Effector memory CD4-positive, alpha-beta T cell (primary cell): ENCODE measurements at places on chromosomes 11 and 22.

DNA sequence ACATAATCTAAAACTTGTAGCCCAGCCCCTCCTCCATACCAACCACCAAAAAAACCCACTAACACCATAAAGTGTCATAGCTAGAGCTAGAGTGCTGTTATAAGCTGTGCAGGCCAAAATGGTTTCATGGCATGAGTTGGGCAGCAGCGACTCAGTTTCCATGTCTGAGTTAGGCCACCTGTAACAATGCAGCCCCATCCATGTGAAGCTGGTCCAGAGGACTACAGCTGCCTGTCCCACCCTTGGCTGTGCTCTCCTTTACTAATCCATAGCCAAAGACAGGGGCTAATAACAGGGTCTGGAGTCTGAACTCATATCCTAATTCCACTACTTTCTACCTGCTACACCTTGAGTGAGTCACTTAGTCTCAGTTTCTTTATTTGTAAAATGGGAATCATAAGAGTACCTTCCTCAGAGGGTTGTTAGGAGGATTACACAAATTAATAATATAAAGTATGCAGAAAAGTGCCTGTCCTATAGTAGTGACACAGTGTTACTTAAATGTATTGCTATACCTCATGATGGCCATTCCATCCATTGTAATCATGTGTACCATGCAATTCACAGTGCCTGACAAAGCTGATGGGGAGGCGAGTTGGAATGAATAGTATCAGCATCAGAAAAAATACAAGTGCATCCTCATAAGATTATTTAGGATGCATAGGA lies 20.6 kb downstream of the KCNQ1OT1 start:
- no peak for DNase-seq
- no peaks in the 10 kb centered on the region for H3K4me1 ChIP-seq
- H3K27me3 ChIP-seq, result no peaks in the 10 kb centered on the region
- H3K36me3 ChIP-seq, result no peaks in the 10 kb centered on the region
- H3K4me3 ChIP-seq, result no peak overlapping the region

DNA sequence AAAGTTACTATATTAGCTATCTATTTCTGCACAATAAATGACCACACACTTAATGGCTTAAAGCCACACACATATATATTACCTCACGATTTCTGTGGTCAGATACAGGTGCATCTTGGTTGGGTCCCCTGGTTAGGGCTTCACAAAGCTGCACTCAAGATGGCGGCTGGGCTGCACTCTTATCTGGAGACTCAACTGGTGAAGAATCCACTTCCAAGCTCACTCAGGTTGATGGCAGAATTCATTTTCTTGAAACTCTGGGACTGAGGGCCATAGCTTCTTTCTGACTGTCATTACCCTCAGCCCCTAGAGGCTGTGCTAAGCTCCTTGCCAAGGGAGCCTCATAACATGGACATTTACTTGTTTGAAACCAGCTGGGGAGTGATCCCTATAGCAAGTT lies 5.1 kb upstream of the MS4A10 start:
- no peaks in the 10 kb centered on the region for H3K27me3 ChIP-seq
- no peak for DNase-seq
- H3K27ac ChIP-seq, result no peak overlapping the region

GRCh38 chr11:121485216-121485615 lies 32.4 kb upstream of the SORL1-AS1 start:
- peaks cover 53% of the 10 kb centered on the region for H3K36me3 ChIP-seq
- H3K27me3 ChIP-seq, result no peaks in the 10 kb centered on the region
- no peak overlapping the region for H3K4me3 ChIP-seq
- no peak overlapping the region for H3K27ac ChIP-seq
- no peak for DNase-seq
- H3K4me1 ChIP-seq, result peaks cover 29% of the 10 kb centered on the region

GRCh38 chr11:16982256-16982671 lies 31.9 kb downstream of the PLEKHA7 start:
- peaks cover 7% of the 10 kb centered on the region for H3K4me1 ChIP-seq
- DNase-seq, result no peak
- H3K27ac ChIP-seq, result no peak overlapping the region
- no peak overlapping the region for H3K4me3 ChIP-seq
- H3K36me3 ChIP-seq, result no peaks in the 10 kb centered on the region

- no peaks in the 10 kb centered on the region for H3K36me3 ChIP-seq
- H3K4me3 ChIP-seq, result no peak overlapping the region
- H3K27ac ChIP-seq, result no peak overlapping the region
- H3K4me1 ChIP-seq, result no peaks in the 10 kb centered on the region
- no peaks in the 10 kb centered on the region for H3K27me3 ChIP-seq
Observed at GRCh38 chr11:132496341-132496740, 1036.0 kb downstream of the OPCML start.

DNA sequence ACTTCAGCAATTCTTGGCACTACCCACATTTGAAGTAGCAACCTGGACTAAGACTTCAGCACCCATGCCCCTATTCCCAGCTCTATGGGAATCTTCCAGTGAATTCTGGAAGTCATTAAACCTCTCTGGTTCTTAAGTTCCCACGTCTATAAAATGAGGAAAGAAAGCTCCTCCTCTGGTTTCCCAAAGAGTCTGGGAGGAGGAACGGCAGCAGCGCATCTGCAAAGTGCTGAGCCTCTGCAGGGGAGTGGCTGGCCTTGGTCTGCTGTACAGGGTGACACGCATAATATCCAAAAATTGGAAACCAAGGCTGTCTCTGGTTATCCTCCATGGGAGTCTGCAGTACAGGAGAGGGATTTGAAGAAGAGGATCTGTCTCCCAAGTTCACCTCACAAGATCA lies 73.6 kb upstream of the TP53I11 start:
- no peaks in the 10 kb centered on the region for H3K27me3 ChIP-seq
- no peaks in the 10 kb centered on the region for H3K4me1 ChIP-seq
- no peak overlapping the region for H3K27ac ChIP-seq
- H3K4me3 ChIP-seq, result no peak overlapping the region
- H3K36me3 ChIP-seq, result no peaks in the 10 kb centered on the region

DNA sequence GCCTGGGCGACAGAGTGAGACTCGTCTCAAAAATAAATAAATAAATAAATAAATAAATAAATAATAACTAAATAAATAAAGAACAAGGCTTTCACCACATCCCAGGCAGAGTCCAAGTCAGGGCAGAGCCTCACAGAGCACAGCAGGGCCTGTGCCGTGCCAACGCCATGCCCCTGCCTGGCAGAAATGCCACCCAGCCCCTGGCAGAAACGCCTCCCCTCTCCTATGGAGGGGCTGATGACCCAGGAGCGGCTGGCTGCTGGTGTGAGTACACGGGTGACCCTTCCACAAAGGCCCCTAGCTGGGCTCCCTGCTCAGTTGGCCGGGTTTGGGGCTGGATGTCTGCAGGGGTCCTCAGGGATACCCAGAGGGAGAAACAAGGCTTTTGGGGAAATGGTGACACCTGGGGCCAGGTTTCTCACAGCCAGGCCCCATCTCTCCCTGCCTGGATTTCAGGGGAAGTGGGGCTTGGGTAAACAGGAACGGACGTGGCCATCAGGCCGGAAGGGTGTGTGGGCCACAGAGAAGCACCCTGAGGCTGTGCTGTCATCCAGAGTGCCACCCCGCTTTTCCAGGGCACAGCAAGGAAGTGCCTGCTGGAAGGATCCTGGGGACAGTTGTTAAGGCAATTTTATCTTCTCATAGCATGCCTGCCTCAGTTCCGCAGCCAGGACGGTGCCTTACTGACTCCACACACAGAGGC lies 5.1 kb downstream of the BID start:
- H3K4me3 ChIP-seq, result no peak overlapping the region
- H3K36me3 ChIP-seq, result no peaks in the 10 kb centered on the region
- H3K4me1 ChIP-seq, result peaks cover 36% of the 10 kb centered on the region
- no peak overlapping the region for H3K27ac ChIP-seq

DNA sequence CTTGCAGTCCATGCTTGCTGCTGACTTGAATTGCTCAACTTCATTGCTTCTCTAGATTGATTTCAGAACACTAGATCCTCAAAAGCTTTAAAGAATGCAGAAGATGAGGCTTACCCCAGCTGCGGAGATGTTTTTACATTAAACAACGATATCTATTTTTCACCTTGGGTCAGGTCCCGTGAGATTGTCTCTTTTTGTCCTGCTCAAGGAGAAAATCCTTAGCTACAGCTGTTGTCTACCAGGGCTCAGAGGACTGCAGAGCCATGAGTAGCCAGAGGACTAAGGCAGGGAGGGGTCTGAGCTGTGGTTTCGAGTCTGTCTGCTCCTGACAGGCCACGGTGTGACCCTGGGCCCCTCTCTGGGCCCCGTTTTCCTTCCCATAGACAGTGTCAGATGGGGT lies 51.4 kb downstream of the PKNOX2 start:
- H3K27me3 ChIP-seq, result no peaks in the 10 kb centered on the region
- DNase-seq, result no peak
- H3K27ac ChIP-seq, result no peak overlapping the region
- no peaks in the 10 kb centered on the region for H3K36me3 ChIP-seq
- no peak overlapping the region for H3K4me3 ChIP-seq

DNA sequence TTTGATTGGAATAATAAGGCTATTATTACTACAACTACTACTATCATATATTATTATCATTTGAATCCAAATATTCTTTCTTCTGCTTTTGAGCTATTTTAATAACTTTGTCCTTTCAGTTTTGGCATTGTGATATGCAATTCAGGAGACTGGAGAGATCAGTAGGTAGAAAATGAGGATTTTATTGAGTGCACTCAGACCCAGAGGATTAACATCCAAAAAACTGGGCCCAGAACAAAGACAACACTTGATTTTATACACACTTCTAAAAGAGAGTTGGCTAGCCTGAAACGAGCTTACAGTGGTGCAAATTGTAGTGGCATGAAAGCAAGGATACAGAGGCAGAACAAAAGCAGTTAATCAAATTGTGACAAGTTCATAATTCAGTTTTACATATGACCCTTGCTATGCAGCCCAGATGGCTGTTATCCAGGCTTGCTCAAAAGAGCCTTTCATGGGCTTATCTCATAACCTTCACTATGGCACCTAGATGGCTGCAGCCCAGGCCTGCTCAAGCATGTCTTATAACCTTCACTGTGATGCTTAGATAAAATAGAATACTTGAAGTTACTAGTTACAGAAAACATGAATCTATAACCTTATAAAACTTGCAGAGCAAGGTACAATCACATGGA lies 796.3 kb upstream of the RAG2 start:
- no peak overlapping the region for H3K4me3 ChIP-seq
- DNase-seq, result no peak
- no peaks in the 10 kb centered on the region for H3K27me3 ChIP-seq
- no peak overlapping the region for H3K27ac ChIP-seq

- H3K27me3 ChIP-seq, result no peaks in the 10 kb centered on the region
- no peak for DNase-seq
Observed at GRCh38 chr22:21447694-21448402, 19.3 kb upstream of the TMEM191C start.

GRCh38 chr11:67292671-67293070 lies 3.6 kb downstream of the ANKRD13D start:
- H3K4me3 ChIP-seq, result no peak overlapping the region
- peaks cover 40% of the 10 kb centered on the region for H3K4me1 ChIP-seq
- H3K36me3 ChIP-seq, result peaks cover 40% of the 10 kb centered on the region
- H3K27me3 ChIP-seq, result no peaks in the 10 kb centered on the region

- H3K4me1 ChIP-seq, result no peaks in the 10 kb centered on the region
- no peak overlapping the region for H3K27ac ChIP-seq
- no peaks in the 10 kb centered on the region for H3K36me3 ChIP-seq
- no peak for DNase-seq
Observed at GRCh38 chr11:13051257-13051656, 42.1 kb downstream of the RASSF10 start.

- no peaks in the 10 kb centered on the region for H3K36me3 ChIP-seq
- no peaks in the 10 kb centered on the region for H3K4me1 ChIP-seq
- H3K27me3 ChIP-seq, result no peaks in the 10 kb centered on the region
- no peak for DNase-seq
Observed at GRCh38 chr22:49269928-49270327, 557.7 kb downstream of the BRD1 start.

- DNase-seq, result no peak
- H3K36me3 ChIP-seq, result no peaks in the 10 kb centered on the region
- no peaks in the 10 kb centered on the region for H3K27me3 ChIP-seq
- H3K27ac ChIP-seq, result no peak overlapping the region
- no peak overlapping the region for H3K4me3 ChIP-seq
- H3K4me1 ChIP-seq, result no peaks in the 10 kb centered on the region
Observed at GRCh38 chr22:47143249-47143938, 380.9 kb downstream of the TBC1D22A start.

DNA sequence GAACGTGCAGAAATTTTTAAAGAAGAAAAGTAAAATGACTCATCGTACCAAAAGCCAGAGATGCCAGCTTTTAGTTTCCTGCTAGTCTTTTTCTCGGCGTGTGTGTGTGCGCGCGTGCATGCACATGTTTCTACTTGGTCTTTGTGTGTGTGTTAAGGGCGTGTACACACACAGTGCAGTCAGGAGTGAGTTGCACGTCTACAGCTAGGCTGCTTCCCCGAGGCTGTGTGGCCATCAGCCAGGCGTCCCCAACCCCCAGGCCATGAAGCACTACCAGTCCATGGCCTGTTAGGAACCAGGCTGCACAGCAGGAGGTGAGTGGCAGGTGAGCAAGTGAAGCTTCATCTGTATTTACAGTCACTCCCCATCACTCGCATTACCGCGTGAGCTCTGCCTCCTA lies 36.4 kb downstream of the KCNQ1 start:
- H3K36me3 ChIP-seq, result no peaks in the 10 kb centered on the region
- H3K4me1 ChIP-seq, result peaks cover 4% of the 10 kb centered on the region
- H3K27ac ChIP-seq, result no peak overlapping the region
